ENCODE measurements at places on chromosomes 12 and 14. TPM values are rescaled to one million over a fixed set of nuclear protein-coding genes. Genes with fewer than 3 reads are reported as not detected.

DNA sequence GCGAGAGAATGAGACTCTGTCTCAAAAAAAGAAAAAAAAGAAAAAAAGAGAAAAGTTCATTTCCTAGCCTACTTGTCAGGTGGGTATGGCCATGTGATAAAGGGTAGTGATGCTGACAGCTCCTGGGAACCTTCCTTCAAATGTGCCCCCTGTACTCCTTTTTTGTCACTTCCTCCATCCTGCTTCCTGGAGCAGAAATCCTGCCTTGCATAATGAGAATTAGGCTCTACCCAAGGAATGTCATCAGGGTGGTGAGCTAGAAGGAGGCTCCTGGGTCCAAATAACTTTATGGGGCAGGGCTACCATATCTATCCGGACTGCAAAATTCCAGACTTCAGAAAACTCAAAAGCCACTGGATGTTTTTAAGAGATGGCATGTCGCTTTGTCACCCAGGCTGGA is 27.8 kb upstream of the FBXO34 start:
- H3K27me3 ChIP-seq: peaks cover 13% of the 10 kb centered on the region
- H3K36me3 ChIP-seq: no peaks in the 10 kb centered on the region
- H3K4me3 ChIP-seq: no peak overlapping the region
- no peak for DNase-seq
- H3K4me1 ChIP-seq: no peaks in the 10 kb centered on the region

GRCh38 chr14:78302841-78303240 is 132.7 kb downstream of the NRXN3 start:
- H3K4me3 ChIP-seq: no peak overlapping the region
- H3K27me3 ChIP-seq: no peaks in the 10 kb centered on the region
- peak; percentile 43 for DNase-seq
- H3K4me1 ChIP-seq: peaks cover 4% of the 10 kb centered on the region

DNA sequence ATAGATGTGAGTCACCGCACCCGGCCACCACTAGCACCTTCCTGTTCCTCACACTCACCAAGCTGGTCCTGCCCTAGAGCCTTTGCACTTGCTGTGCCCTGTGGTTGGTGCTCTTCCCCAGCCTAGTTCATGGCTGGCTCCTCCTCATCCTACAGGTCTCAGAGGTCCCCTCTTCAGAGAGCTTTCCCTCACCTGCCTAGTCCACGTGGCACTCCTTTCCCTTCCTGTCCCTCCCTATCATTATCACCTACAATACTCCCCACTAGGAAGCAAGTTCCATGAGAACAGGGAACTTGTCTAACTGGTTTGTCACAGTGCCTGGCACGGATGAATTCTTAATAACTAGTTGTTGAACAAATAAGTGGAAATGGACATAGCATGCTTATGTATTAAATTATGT is 24.0 kb upstream of the TMED10 start:
- H3K36me3 ChIP-seq: no peaks in the 10 kb centered on the region
- no peak overlapping the region for H3K27ac ChIP-seq
- no peaks in the 10 kb centered on the region for H3K4me1 ChIP-seq

GRCh38 chr12:123836292-123836691 is 74.2 kb downstream of the DNAH10 start:
- no peak for DNase-seq
- H3K4me1 ChIP-seq: no peaks in the 10 kb centered on the region
- no peak overlapping the region for H3K4me3 ChIP-seq
- H3K27ac ChIP-seq: no peak overlapping the region
- H3K36me3 ChIP-seq: no peaks in the 10 kb centered on the region

- H3K4me3 ChIP-seq: no peak overlapping the region
- DNase-seq: no peak
- H3K27me3 ChIP-seq: no peaks in the 10 kb centered on the region
- no peaks in the 10 kb centered on the region for H3K4me1 ChIP-seq
- H3K36me3 ChIP-seq: no peaks in the 10 kb centered on the region
- H3K27ac ChIP-seq: no peak overlapping the region
These were observed 13.7 kb upstream of the NTN4 start for GRCh38 chr12:95804291-95804690.

GRCh38 chr12:41190338-41190737 is 2.2 kb downstream of the PDZRN4 start:
- no peak overlapping the region for H3K27ac ChIP-seq
- peak; percentile 49 for DNase-seq
- no peaks in the 10 kb centered on the region for H3K36me3 ChIP-seq
- H3K27me3 ChIP-seq: peaks cover 56% of the 10 kb centered on the region

GRCh38 chr12:19153396-19153795 is 23.9 kb downstream of the PLEKHA5 start:
- no peak for DNase-seq
- H3K4me3 ChIP-seq: no peak overlapping the region
- no peaks in the 10 kb centered on the region for H3K27me3 ChIP-seq
- H3K4me1 ChIP-seq: peaks cover 32% of the 10 kb centered on the region
- H3K27ac ChIP-seq: no peak overlapping the region
- H3K36me3 ChIP-seq: 0 out of 2 replicates have a peak, but pooled peaks cover 3% of the 10 kb centered on the region

DNA sequence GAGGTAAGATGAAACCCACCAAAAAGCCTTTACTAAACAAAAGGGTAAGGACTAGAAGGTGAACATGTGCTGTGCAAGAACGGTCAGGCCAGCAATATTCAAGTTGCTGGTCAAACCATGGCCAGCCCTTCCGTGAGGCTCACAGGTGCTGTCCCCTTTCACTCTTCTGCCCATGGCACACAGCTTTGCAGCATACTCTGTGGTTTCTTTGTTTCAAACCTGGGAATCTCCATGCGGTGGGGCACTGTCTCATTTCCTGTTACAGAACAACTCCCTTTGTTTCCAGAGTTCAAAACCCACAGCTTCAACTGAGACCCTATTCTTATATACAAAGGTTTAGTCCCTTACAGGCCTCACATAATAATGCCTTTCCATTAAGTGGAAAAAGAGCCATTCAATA is 1.7 kb upstream of the OVCH1 start:
- H3K4me3 ChIP-seq: no peak overlapping the region
- H3K27me3 ChIP-seq: no peaks in the 10 kb centered on the region
- no peak for DNase-seq
- no peaks in the 10 kb centered on the region for H3K4me1 ChIP-seq
- H3K36me3 ChIP-seq: no peaks in the 10 kb centered on the region

DNA sequence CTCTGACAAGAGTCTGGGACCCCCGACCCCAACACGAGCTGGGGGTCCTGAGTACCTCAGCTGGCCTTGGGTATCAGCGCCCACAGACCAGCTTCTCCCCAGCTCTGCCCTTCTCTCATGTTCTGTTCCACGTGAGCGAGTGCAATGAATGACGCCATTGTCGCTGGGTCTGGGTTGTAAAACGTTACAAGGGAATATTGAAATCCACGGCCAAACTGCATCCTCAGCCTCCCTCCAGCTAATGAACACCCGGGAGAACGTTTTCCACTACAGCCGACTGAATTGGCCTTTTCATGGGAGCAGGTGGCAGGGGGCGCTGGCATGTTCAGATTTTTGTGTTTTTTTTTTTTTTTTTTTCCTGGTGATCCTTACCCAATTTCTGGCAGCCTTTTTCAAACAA is 34.7 kb downstream of the TBX5 start:
- no peaks in the 10 kb centered on the region for H3K27me3 ChIP-seq
- peak; percentile 21 for DNase-seq
- peaks cover 10% of the 10 kb centered on the region for H3K4me1 ChIP-seq
- H3K4me3 ChIP-seq: no peak overlapping the region
- no peaks in the 10 kb centered on the region for H3K36me3 ChIP-seq
- no peak overlapping the region for H3K27ac ChIP-seq

DNA sequence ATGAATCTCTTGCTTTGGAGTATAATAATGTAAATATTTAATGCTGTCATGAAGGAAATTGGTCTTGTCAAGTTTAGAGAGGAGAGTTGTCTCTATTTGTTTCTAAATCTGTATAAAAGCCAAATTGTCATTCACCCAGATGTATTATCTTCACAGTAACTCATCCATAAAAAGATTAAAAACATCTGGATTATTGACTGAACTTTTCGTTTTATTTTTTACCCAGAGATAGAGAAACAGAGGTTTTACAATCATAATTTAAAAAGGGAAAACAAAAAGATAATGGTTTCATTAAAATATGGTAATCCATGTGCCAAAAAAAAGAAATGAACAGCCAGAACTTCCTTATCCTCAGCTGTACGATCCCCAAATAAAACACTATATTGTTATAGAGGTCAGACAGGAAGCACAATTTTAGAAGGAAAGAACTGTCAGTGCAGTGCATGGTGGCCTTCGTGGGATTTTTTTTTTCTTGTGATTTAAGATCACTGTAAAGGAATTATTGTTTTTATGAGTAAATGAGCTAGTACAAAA is 125.9 kb downstream of the ACSS3 start:
- H3K4me1 ChIP-seq: peaks cover 30% of the 10 kb centered on the region
- no peak overlapping the region for H3K27ac ChIP-seq
- DNase-seq: no peak
- H3K27me3 ChIP-seq: no peaks in the 10 kb centered on the region
- H3K4me3 ChIP-seq: no peak overlapping the region
- H3K36me3 ChIP-seq: no peaks in the 10 kb centered on the region

- H3K27me3 ChIP-seq: no peaks in the 10 kb centered on the region
- DNase-seq: no peak
- no peak overlapping the region for H3K4me3 ChIP-seq
- no peaks in the 10 kb centered on the region for H3K36me3 ChIP-seq
- no peak overlapping the region for H3K27ac ChIP-seq
These were observed 256.8 kb upstream of the DDHD1 start for GRCh38 chr14:53409969-53410368.

SUPT16H gene
- total RNA-seq: 154 TPM

RHEBL1 gene
- total RNA-seq: 6.7 TPM

POP5 gene
- 52.4 TPM for total RNA-seq

OR4E2 gene
- total RNA-seq: not detected

PLD4 gene
- not detected for total RNA-seq

KRT73 gene
- not detected for total RNA-seq

GLIPR1L1 gene
- total RNA-seq: not detected

CCDC85C gene
- total RNA-seq: 26.8 TPM

All from GM23338 (cell line).